ENCODE measurements at places on chromosomes 6 and 20.

GRCh38 chr6:144849920-144850319 lies 564.8 kb downstream of the UTRN start:
- H3K4me3 ChIP-seq: no peak overlapping the region
- H3K27ac ChIP-seq: no peak overlapping the region
- no peaks in the 10 kb centered on the region for H3K4me1 ChIP-seq
- DNase-seq: no peak
- H3K36me3 ChIP-seq: peaks cover 63% of the 10 kb centered on the region

- H3K27ac ChIP-seq: no peak overlapping the region
- no peaks in the 10 kb centered on the region for H3K36me3 ChIP-seq
- DNase-seq: no peak
Measured at GRCh38 chr20:52622081-52622480, 350.1 kb upstream of the TSHZ2 start.

GRCh38 chr20:39778431-39778830 lies 816.3 kb downstream of the DHX35 start:
- H3K27ac ChIP-seq: no peak overlapping the region
- no peaks in the 10 kb centered on the region for H3K36me3 ChIP-seq
- H3K4me3 ChIP-seq: no peak overlapping the region
- no peak for DNase-seq

- no peaks in the 10 kb centered on the region for H3K27me3 ChIP-seq
- H3K36me3 ChIP-seq: peaks cover 15% of the 10 kb centered on the region
- H3K4me3 ChIP-seq: no peak overlapping the region
- H3K4me1 ChIP-seq: peaks cover 23% of the 10 kb centered on the region
- no peak for DNase-seq
Measured at GRCh38 chr20:46683011-46683667, 6.1 kb downstream of the TP53RK start.

- H3K27me3 ChIP-seq: peaks cover 3% of the 10 kb centered on the region
- peaks cover 24% of the 10 kb centered on the region for H3K36me3 ChIP-seq
- H3K4me1 ChIP-seq: no peaks in the 10 kb centered on the region
- H3K27ac ChIP-seq: no peak overlapping the region
- H3K4me3 ChIP-seq: no peak overlapping the region
Measured at GRCh38 chr6:30893666-30894065, 9.3 kb downstream of the DDR1 start.

GRCh38 chr6:143734641-143735063 lies 56.9 kb downstream of the PHACTR2 start:
- H3K36me3 ChIP-seq: no peaks in the 10 kb centered on the region
- H3K4me3 ChIP-seq: no peak overlapping the region
- no peak overlapping the region for H3K27ac ChIP-seq
- H3K4me1 ChIP-seq: no peaks in the 10 kb centered on the region
- DNase-seq: no peak

DNA sequence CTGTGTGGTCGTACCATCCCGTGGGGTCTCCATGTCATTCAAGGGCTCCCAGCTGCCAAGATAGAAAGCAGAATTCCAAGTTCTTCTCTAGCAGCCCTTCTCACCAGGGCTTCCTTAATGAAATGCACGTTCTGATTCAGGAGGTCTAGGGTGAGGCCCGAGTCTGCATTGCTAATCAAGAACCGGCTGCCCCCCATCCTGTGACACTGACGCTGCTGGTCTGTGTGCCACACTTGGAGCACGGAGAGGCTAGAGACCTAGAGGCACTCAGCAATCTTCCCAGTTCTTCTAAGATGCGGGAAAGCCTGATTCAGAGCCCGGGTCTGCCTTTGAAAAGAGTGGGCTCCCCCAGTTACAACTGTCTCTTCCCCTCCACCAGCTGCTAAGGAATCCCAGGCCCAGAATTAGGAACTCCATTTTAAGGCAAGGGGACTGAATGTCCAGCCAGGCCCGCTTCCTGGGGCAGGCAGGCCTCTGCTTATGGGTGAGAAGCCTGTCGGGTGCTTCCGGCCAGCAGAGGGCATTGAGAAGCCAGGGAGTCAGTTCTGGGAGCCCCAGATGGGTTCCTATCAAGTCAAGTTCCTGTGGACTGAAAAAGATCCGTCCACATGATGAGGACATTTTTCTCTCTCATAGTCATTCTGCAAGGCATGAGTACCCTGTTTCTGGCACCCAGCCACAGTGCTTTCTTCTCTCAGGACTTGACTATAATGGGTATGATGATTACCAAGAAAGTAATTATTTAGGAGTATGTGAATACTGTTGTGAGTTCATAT lies 69.8 kb upstream of the RIN2 start:
- H3K4me1 ChIP-seq: no peaks in the 10 kb centered on the region
- no peak for DNase-seq
- H3K27ac ChIP-seq: no peak overlapping the region
- H3K4me3 ChIP-seq: no peak overlapping the region
- no peaks in the 10 kb centered on the region for H3K27me3 ChIP-seq
- H3K36me3 ChIP-seq: no peaks in the 10 kb centered on the region

DNA sequence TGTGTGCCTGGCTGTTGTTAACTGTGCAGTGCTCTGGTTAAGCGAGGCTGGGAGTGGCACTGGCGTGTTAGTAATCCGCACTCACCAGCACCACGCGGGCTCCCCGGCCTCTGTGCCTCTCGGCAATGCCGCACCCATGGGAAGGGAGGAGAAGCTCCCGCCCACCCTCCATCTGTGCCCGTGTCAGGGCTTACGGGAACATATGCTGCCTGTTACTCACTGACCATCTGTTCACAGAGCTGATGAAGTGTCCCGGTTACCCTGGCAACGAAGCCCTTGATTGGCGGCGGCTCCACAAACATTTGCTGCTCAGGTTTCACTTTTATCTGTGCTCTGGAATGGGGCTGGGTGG lies 114.7 kb downstream of the PSMB1 start:
- no peak overlapping the region for H3K27ac ChIP-seq
- no peaks in the 10 kb centered on the region for H3K27me3 ChIP-seq
- no peaks in the 10 kb centered on the region for H3K36me3 ChIP-seq
- no peak overlapping the region for H3K4me3 ChIP-seq
- DNase-seq: no peak

- H3K36me3 ChIP-seq: peaks cover 29% of the 10 kb centered on the region
- no peak overlapping the region for H3K27ac ChIP-seq
- H3K27me3 ChIP-seq: no peaks in the 10 kb centered on the region
- peaks cover 2% of the 10 kb centered on the region for H3K4me1 ChIP-seq
- no peak for DNase-seq
Measured at GRCh38 chr6:157089258-157089657, 234.1 kb downstream of the TMEM242 start.

- H3K4me1 ChIP-seq: no peaks in the 10 kb centered on the region
- no peaks in the 10 kb centered on the region for H3K36me3 ChIP-seq
Measured at GRCh38 chr6:119215885-119216590, 133.5 kb downstream of the MAN1A1 start.

DNA sequence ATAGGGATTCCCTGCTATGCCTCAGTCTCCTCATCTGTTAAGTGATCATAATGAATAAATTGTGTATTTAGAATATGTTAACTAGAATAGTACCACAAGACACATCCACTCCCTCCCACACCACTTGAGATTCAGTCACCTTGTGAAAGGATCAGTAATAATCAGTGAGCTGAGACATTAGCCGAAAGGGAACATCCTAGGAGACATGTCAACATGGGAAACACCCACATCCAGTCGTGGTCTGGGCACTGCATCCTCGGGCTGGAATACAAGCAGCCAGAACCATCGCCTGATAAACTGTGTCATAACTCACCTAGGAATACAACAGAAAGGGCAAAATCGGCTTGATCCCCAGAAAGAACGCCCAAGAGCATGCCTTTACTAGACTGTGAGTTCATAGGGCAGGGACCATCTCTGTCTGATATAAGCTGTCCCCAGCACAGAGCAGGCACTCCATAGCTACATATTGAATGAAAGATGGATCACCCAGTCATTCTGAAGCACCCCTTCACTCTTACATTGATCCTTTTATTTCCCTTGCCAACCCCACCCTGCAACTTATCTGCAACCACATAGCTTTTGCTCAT lies 23.9 kb downstream of the RIPOR2 start:
- no peak for DNase-seq
- H3K36me3 ChIP-seq: no peaks in the 10 kb centered on the region
- H3K4me3 ChIP-seq: peak overlapping the region; percentile 60
- peak overlapping the region; percentile 79 for H3K27ac ChIP-seq
- no peaks in the 10 kb centered on the region for H3K27me3 ChIP-seq
- peaks cover 80% of the 10 kb centered on the region for H3K4me1 ChIP-seq

DNA sequence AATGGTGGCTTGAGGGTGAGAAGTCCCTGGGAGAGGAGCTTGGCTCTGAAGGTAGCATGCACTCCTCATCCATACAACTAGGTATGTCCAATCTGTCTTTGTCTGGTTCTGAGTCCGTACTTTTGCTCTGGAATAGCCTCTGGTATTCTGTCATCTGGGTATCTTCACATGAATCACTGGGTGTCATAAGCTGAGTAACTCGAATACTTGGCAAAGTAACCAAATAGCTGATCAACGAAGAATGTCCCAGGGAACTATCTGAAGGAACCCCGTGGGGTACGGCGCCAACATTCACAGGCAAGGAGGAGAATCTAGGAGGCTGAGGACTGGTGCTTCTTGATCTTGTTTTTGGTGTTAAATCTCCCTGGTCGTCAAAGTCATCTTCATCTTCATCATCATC lies 184.8 kb downstream of the HIVEP2 start:
- no peak overlapping the region for H3K27ac ChIP-seq
- no peaks in the 10 kb centered on the region for H3K27me3 ChIP-seq
- peaks cover 7% of the 10 kb centered on the region for H3K36me3 ChIP-seq

DNA sequence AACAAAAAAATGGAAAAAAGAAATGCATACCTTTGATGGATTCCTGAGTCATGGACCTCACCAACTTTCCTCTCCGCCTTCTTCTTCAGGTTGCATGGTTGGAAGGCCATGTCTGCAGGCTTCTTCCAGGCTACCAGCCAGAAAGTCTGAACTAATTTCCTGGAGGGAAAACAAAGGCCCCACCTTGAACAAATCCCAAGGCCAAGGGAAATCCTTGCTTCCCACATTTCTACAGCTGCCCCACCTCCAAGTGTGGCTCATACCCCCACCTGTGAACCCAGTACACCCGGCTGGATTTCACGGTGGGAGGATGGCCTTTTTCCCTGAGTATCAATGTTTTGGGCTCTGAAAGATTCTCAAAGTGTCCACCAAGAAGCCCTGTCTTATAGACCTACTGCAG lies 22.4 kb downstream of the IL17A start:
- H3K4me3 ChIP-seq: no peak overlapping the region
- H3K27ac ChIP-seq: no peak overlapping the region
- H3K36me3 ChIP-seq: no peaks in the 10 kb centered on the region
- no peak for DNase-seq
- H3K4me1 ChIP-seq: no peaks in the 10 kb centered on the region
- H3K27me3 ChIP-seq: no peaks in the 10 kb centered on the region

DNA sequence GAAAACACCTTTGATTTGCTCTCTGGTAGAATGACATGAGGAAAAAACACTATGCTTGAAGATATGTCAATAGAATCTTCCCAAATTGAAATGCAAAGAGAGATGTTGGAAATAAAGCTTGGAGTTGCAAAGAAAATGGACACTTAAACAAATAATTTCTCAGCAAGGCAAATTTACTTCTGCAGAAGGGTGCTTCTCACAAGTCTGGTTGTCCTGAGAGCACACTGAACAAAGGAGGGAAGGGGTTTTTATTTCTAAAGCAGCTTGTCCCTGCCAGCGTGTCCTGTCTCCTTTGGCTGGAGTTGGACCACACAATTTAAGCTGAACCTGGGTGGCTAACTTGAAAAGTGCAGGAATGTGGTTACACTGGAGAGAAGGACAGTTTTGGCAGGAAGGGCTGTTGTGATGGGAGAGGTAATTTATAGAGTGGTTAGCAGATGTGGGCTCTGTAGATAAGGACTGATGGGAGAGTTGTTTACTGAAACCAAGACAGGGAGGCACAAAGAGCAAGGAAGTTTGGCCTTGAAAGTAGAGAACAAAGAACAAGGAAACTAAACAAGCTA lies 454.6 kb upstream of the EYS start:
- no peaks in the 10 kb centered on the region for H3K27me3 ChIP-seq
- no peaks in the 10 kb centered on the region for H3K4me1 ChIP-seq
- DNase-seq: no peak

DNA sequence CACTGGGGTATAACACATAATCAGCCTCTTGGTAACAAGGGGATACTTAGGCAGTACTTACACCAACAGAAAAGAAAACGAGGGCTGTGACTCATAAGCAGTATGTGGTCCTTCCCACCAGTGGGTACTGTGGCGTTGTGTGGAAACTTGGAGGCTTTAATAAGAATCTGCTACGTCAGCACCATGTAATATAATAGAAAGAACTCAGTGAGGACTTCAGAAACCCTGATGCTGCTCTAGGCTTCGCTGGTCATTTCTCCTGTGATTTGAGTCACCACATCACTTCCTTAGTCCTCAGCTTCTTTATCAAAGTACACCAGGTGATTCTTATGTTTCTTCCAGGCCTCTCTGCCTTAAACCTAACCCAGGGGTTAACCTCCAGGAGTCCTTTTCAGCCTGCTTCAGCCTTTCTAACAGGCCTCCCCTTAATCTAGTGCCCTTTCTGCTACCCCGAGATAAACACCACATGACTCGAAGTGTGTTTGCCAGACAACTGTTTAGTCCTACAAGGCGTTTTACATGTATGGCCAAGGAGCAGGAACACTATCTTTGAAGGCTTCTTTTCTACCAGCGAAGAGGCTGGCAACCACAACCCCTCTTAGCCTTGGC lies 68.5 kb downstream of the FYN start:
- DNase-seq: peak; percentile 63
- H3K36me3 ChIP-seq: peaks cover 7% of the 10 kb centered on the region
- H3K27ac ChIP-seq: peak overlapping the region; percentile 81
- peaks cover 33% of the 10 kb centered on the region for H3K4me1 ChIP-seq

DNA sequence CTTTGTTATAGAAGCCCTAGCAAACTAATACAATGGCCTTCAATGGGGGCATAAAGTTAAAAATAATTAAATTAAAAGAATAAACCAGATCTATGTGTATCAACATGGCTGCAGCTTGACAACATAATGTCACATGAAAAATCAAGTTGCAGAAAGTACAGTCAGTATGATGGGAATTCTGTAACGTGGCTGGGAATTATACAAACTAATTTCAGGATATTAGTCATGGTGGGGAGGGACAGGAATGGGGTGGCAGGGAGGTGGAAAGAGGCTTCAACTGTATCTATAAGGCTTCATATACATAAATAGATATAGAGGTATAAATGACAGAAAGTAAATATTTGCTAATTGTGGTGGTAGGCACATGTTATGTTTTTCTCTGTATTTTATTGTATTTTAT lies 107.1 kb downstream of the UNC5CL start:
- H3K4me1 ChIP-seq: no peaks in the 10 kb centered on the region
- no peak overlapping the region for H3K4me3 ChIP-seq
- H3K27me3 ChIP-seq: no peaks in the 10 kb centered on the region
- no peak for DNase-seq
- H3K27ac ChIP-seq: no peak overlapping the region
- H3K36me3 ChIP-seq: no peaks in the 10 kb centered on the region

GRCh38 chr6:157891544-157892362 lies 68.7 kb downstream of the SNX9 start:
- H3K4me1 ChIP-seq: peaks cover 17% of the 10 kb centered on the region
- H3K27ac ChIP-seq: peak overlapping the region; percentile 32
- peaks cover 1% of the 10 kb centered on the region for H3K36me3 ChIP-seq
- no peak overlapping the region for H3K4me3 ChIP-seq
- no peaks in the 10 kb centered on the region for H3K27me3 ChIP-seq

GRCh38 chr6:132466952-132467351 lies 46.0 kb downstream of the STX7 start:
- no peak overlapping the region for H3K27ac ChIP-seq
- peaks cover 85% of the 10 kb centered on the region for H3K36me3 ChIP-seq
- H3K27me3 ChIP-seq: no peaks in the 10 kb centered on the region
- H3K4me3 ChIP-seq: no peak overlapping the region
